ENCODE measurements at places on chromosomes 13 and 19. TPM values are rescaled to one million over a fixed set of nuclear protein-coding genes. Genes with fewer than 3 reads are reported as not detected.

The NCR1 gene
- total RNA-seq: 0.43 TPM

The CCNA1 gene
- total RNA-seq: not detected

DNA sequence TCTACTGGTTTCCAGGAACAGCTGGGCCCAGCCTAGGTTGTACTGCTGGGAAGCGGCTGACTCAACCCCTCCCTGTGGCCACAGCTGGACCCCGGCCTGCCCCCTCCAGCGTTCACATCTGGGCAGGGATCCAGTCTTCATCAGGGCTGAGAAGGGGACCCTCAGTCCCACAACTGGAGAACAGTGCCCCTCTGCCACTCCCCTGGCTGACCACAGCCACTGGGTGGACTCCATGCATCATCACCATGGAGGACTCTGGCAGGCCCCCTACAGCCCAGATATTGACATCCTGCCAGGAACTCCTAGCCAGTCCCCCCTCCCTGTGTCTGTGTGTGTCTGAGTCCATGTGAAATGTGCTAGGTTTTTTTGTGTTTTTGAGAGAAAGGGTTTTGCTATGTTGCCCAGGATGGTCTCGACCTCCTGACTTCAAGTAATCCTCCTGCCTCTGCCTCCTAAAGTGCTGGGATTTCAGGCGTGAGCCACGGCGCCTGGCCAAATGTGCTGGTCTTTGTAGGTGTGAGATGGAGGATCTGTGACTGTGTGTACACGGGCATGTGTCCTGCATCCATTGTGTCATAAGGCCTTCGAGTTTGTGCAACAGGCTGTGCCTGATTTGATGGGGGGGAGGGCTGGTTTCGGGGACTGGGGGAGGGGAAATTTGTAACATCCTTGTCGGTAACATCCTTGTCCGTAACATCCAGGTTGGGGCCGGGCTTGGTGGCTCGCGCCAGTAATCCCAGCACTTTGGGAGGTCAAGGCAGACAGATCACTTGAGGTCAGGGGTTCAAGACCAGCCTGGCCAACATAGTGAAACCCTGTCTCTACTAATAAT is 4.0 kb upstream of the HOOK2 start:
- H3K36me3 ChIP-seq: no peaks in the 10 kb centered on the region
- DNase-seq: no peak
- no peaks in the 10 kb centered on the region for H3K27me3 ChIP-seq
- peak overlapping the region; percentile 80 for H3K4me3 ChIP-seq
- peak overlapping the region; percentile 44 for H3K27ac ChIP-seq

- H3K4me1 ChIP-seq: peaks cover 5% of the 10 kb centered on the region
- H3K27ac ChIP-seq: no peak overlapping the region
- peaks cover 17% of the 10 kb centered on the region for H3K36me3 ChIP-seq
- no peak overlapping the region for H3K4me3 ChIP-seq
- H3K27me3 ChIP-seq: no peaks in the 10 kb centered on the region
- DNase-seq: no peak
Measured at GRCh38 chr13:23776698-23777574, 112.3 kb downstream of the MIPEP start.

- no peak overlapping the region for H3K27ac ChIP-seq
- no peak for DNase-seq
- H3K4me1 ChIP-seq: no peaks in the 10 kb centered on the region
- H3K36me3 ChIP-seq: no peaks in the 10 kb centered on the region
- H3K4me3 ChIP-seq: no peak overlapping the region
Measured at GRCh38 chr13:95921485-95921884, 131.7 kb downstream of the UGGT2 start.

Measured in activated naive CD8-positive, alpha-beta T cell treated with anti-CD3 and anti-CD28 coated beads for 36 hours (primary cell).